Fibroblast of mammary gland (primary cell): ENCODE measurements at places on chromosomes 2 and 18.

GRCh38 chr2:69989441-69990105, 28.1 kb upstream of the ASPRV1 start:
- no peak for DNase-seq

DNA sequence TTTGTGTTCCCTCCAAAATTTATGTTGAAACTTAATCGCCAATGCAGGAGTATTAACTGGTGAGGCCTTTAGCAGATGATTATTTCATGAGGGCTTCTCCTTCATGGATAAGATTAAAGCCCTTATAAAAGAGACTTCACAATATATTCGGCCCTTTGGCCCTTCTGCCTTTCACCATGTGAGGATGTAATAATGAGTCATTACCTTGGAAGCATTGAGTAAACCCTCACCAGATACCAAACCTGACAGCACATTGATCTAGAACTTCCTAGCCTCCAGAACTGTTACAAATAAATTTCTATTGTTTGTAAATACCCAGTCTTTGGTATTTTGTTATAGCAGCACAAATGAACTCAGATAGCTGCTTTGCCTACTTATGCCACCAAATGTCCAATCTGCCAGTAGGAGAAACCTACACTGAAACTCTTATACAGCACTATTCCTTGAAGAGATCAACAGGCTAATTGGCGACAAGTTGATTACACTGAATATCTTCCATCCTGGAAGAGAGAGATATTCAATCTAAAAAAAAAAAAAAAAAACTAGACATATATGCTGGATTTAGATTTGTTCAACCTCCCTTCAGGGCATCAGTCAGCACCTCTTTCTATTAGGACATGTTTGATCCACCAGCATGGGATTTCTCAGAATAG, 125.9 kb upstream of the COL5A2 start:
- peak; percentile 84 for DNase-seq

GRCh38 chr2:239679755-239680154, 278.9 kb upstream of the HDAC4 start:
- no peak for DNase-seq

DNA sequence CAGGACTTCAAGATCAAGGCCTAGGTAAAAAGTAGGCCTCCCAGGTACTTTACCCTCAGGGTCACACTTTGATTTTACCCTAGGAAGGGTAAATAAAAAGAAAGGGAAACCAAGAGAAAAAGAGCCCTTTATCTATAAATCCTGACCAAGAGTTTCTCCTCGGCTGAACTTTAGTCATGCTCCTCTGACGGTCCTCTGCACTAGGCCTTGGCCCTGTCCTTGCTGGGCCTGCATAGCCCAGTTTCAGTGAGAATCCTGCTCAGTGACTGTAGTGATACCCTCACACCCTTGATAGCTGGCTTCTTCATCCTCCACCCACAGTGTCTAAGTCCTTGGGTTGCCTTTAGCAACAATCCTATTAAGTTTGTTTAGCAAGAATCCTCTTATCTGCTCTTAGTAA, 20.5 kb upstream of the ITSN2 start:
- DNase-seq = no peak

- DNase-seq = no peak
Observed at GRCh38 chr2:239919774-239920692, 105.1 kb downstream of the NDUFA10 start.
